ENCODE measurements at places on chromosomes 2 and 18. TPM values are rescaled to one million over a fixed set of nuclear protein-coding genes. Genes with fewer than 3 reads are reported as not detected.
A peak's percentile ranks its signal among the peaks of the same experiment; 100 is the strongest.

DNA sequence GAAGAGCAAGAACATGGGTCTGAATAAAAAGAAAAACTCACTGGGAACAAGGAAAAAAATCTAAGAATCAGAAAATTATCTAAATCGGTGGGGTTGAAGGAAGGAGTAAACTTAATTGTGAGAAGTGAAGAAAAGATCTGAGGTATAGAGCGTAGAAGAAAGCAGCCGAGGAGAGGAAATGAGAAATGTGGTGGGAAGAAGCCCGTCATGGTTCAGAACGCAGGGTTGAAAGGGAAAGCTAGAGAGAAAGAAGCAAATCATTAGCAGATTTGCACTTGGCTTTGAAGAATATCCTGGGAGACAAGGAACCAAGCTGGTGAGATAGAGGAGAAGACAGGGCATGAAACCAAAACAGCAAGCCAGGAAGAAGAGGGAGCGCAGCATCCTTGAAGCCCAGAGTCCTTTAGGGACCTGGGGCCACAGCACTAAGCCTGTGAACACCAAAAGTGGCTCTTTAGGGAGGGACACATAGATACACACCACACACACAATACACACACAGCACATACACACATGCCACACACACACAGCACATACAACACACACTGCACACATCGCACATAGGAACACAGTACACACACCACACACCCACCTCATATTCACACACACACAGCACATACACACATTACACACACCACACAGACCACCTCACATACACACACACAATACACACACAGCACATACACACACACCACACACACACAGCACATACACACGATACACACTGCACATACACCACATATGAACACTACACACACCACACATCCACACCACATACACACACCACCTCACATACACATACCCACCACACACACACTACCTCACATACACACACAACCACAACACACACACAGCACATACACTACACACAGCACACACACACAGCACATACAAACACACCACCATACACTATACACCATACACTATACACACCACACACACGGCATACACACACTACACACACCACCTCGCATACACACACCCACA, 274.6 kb downstream of the ETAA1 start:
- no peak for DNase-seq

GRCh38 chr2:221844212-221845020, 272.3 kb upstream of the EPHA4 start:
- no peak for DNase-seq

DNA sequence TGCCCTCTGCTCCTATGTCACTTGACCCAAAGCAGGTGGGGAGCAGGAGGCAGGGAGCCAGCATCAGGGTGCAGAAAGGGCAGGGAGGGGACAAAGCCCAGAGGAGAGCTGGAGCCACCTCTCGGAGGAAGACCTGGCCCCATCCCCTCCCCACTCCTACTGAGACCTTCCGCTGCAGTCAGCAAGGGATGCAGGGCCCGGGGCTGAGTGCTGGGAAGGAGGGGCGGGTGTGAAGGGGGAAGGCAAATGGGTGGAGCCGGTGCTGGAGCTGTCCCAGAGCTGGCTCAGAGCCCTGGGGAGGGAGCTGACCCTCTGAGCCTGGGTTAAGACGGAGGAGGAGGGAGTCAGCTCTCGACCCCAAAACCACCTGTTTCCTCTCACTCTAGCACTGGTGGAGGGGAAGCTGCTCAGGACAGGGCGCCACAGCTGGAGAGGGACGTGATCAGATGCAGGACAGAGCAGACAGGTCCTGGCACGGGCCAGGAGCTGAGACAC, 33.8 kb downstream of the HS1BP3 start:
- no peak for DNase-seq

DNA sequence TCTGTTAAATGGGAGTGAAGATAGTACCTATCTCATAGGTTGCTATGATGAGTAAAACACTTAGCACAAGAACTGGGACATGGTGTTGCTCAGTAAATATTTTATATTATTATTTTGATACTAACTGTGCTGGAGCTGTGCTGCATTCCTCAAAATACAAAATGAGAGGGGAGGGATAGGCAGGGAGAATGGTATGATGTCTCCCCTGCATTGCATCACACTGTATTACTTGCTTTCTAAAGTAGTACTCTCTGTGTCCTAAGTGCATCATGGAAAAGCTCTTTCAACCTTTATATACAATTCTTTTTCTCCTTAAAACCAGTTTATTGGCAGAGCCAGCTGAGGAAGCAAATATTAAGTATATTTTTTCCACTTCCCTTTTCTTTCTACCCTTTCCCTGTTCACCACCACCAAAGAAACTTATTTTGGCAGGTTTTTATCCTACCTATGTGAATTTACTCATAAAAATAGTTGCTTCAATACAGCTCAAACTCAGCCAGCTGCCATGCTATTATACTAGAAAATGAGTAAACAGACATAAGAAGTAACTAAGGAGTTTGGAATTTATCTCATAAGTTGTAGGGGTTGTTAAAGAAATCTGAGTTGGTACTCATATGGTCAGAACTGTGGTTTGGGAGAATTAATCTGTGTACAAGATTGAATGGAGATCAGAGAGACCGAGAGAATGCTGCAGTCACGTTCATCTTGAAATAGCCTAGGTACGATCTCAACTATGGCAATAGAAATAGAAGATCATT, 60.3 kb downstream of the EHBP1 start:
- no peak for DNase-seq

GRCh38 chr2:240792629-240793312, 27.2 kb downstream of the KIF1A start:
- no peak for DNase-seq

GRCh38 chr2:26144031-26144430, 28.9 kb upstream of the GAREM2 start:
- no peak for DNase-seq

DNA sequence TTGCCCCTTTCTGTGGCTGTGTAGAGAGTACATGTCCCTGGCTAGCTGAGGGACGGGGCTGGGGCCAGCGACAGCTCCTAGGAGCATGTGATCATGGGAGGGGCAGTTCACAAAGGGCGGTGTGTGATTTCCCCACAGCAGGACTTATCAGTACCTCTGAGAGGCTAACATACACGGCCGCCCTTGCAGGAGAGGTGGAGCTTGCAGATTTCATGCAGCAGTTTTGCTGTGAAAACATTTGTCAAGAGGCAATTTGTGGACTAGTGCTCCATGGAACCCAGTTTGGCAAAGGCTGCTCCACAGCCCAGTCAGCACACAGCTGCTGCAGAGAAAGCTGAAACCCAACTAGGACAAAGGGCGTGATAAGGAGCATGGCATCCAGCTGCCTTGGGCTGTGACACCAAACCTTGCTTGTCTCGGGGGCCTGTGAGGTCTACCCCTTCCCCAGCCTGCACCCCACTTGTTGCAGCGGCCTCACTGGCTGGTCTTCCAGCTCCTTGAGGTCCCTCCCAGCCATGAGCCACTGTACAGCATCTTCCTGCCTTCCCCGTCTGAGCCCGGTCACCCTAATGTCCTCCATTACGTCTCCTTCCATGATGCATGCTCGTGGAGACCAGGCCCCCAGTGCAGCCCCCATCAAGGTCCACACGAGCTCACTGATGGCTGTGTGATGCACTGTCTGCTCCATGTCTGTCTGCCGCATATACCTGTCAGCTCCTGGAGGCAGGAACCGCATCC, 121.4 kb upstream of the HDAC4 start:
- DNase-seq, result no peak

- no peak for DNase-seq
Measured at GRCh38 chr18:76855594-76855993, 33.2 kb downstream of the ZNF236 start.

- DNase-seq, result no peak
Measured at GRCh38 chr18:50201476-50202018, 6.6 kb upstream of the MYO5B start.

GRCh38 chr2:172046866-172047565, 38.3 kb upstream of the DLX1 start:
- DNase-seq, result no peak

DNA sequence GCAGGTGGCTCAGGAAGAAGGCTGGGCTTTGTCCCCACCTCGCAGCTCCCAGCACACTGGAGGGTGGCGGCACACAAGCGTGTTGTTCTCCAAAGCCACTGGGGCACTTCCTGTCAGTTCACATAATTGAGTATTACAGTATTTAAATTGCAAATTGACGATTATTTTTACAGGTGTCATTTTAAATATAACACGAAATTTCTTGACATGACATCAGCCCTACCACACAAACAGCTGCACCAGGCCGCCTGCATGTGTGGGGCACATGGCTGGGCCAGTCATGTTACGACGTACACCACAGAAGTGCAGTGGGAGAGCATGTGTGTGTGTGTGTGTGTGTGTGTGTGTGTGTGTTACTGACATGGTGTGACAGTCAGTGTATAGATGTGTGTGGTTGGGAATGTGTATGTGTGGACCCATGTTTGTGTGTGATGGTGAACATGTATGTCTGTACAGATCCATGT, 155.6 kb downstream of the TTC32 start:
- DNase-seq, result no peak

DNA sequence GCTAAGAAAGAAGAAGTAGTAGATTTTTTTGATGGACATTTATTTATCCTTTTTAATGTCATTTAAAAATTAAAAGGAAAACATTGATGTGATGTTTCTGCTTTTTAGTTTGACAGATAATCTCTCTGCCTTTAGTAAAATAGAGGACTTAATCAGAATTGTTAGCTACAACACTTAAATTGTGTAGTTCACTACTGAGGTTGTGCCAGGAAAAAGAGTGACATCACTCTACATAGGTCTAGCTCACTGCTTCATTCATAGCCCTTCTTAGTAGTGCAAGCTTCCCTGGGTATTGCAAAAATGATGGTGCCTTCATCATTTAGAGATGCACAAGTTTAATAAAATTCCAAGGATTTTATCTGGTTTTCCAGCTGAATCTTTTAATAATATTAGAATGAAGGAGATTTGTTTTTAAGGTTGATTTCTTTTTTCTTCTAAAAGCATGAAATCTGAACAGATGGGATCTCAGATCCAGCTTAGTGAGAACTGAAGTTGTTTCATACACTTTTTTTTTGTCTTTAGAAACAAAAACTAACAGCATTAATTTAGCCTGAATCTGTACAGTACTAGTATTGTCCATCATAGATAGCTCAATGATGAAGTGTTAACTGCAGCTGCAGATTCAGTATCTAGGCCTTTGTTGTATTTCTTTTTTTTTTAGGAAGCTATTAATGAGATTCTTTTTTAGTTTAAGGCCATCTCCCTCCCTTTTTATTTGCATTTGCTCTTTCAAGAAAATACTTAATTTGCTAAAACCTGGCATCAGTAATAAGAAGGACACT, 20.6 kb upstream of the TMEFF2 start:
- no peak for DNase-seq

- no peak for DNase-seq
Measured at GRCh38 chr18:7723558-7723957, 156.4 kb downstream of the PTPRM start.

- no peak for DNase-seq
Measured at GRCh38 chr2:204890680-204891079, 345.4 kb downstream of the PARD3B start.

- DNase-seq, result no peak
Measured at GRCh38 chr2:230672836-230673235, 39.8 kb upstream of the CAB39 start.

- no peak for DNase-seq
Measured at GRCh38 chr2:231036131-231036530, 1.2 kb upstream of the C2orf72 start.

- peak; percentile 27 for DNase-seq
Measured at GRCh38 chr2:149330127-149331022, at the start of gene LYPD6. LYPD6 (plus strand) TSS chr2:149330587; CDS start chr2:149437709, 107,122 bp downstream.

GRCh38 chr2:135317375-135317774, 213.6 kb downstream of the ZRANB3 start:
- DNase-seq, result no peak

DNA sequence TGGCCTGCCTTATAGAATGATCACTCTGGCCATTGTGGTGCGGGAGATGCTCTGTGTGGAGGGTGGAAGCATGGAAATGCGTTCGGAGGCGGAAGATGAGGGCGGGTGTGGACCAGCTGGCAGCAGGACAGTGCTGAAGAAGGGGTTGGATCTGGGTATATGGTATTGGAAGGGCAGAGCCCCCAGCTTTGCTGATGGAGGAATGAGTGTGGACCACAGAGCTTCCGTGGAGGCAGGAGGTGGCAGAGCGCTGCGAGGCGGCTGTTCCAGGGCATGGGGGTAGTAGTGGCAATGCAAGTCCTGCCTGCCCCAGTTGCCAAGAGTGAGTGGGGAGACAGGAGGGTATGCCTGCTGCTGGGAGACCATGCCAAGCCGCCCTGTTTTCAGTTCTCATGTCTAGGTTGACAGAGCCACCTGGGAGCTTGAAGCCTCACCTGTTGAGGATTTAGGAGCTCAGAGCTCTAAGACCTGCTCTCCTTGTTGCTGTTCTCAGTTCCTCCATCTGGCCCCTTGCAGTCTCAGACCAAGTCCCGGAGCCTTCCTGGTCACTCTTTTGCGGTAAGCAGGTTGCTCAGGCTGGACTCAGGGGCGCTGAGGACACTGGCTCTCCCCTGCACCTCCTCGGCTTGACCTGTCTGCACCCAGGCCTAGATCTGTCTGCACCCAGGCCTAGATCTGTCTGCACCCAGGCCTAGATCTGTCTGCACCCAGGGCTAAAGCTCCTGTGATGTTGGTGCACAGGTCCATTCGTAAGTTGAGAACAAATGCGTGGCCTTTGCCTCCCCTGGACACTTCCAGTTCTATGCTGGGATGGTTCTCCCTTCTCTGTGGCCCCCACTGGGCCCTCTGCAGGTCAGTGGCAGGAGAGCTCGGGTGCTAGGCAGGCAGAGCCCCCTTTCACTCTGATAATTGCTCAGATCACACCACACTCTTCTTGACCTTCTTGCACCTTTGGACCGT, 290.5 kb upstream of the HS6ST1 start:
- no peak for DNase-seq

DNA sequence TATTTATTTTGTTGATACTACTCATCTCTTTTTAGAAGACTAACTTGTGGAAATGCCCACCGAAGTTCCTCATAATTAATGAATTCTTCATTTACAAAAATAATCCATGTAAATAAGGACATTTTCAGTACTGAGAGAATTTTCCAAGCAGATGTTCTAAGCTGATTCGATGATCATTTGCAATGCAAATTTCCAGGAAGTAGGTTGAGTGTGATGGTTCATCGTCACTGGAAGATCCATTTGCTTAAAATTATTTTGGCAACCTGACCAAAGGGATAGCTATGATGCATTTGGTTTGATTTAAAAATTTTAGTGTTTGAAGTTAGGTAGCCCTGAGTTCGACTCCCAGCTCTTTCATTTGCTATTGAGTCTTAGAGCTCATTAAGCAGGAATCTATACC, 257.3 kb upstream of the RASGRP3 start:
- DNase-seq, result no peak

- no peak for DNase-seq
Measured at GRCh38 chr2:40877734-40878288, 425.9 kb upstream of the SLC8A1 start.

The TSHZ1 gene
- polyA plus RNA-seq, result 2.9 TPM

The KCNJ3 gene
- not detected for polyA plus RNA-seq

The AQP12A gene
- polyA plus RNA-seq, result not detected

The CEBPZ gene
- 56.3 TPM for polyA plus RNA-seq

The RAMP1 gene
- 7.4 TPM for polyA plus RNA-seq

The COL4A4 gene
- polyA plus RNA-seq, result 0.13 TPM

The SIX3 gene
- not detected for polyA plus RNA-seq

The MPV17 gene
- polyA plus RNA-seq, result 93.6 TPM

The NOSTRIN gene
- polyA plus RNA-seq, result not detected

The UNC50 gene
- 42.7 TPM for polyA plus RNA-seq

The TRIM43 gene
- polyA plus RNA-seq, result not detected

The XDH gene
- 6.6 TPM for polyA plus RNA-seq

The SLC5A7 gene
- not detected for polyA plus RNA-seq

The SCN2A gene
- polyA plus RNA-seq, result 0.13 TPM

All from foreskin keratinocyte (primary cell).